ENCODE measurements at places on chromosomes 2 and 18.

GRCh38 chr2:226427538-226428307 lies 371.9 kb downstream of the IRS1 start:
- DNase-seq: no peak

DNA sequence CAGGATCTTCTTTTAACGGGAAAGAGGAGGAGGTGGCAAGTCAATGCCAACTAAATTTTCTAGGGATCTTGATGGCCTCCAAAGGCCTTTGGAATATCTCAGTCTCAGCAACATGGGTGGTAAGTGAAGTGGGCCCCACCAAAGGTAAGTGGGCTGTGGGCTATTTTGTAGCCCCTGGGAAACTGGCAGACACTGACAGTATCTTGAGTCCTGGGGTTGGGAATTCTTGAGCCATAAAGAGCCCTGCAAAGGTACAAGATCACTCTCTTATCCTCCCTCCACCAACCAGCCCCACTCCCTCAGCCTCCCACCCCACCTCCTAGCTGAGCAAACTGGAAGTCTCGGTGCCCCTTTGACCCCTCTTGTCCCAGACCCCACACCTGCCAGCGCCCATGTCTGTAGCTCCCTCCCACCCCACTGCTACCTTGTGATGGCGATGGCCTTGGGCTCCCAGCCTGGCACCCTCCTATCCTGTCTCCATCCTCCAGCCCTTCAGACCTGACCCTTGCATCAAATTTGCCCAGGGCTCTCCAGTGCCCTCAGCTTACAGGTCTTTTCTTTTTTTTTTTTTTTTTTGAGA lies 8.5 kb downstream of the ATP6V1B1 start:
- DNase-seq: no peak

- no peak for DNase-seq
Measured at GRCh38 chr2:72539071-72539552, 286.7 kb downstream of the EXOC6B start.

- DNase-seq: no peak
Measured at GRCh38 chr2:212683346-212684097, 144.9 kb upstream of the ERBB4 start.

- DNase-seq: no peak
Measured at GRCh38 chr2:210863283-210863682, 306.9 kb downstream of the CPS1 start.

GRCh38 chr18:63701952-63702351 lies 808 bp upstream of the SERPINB11 start:
- DNase-seq: no peak

DNA sequence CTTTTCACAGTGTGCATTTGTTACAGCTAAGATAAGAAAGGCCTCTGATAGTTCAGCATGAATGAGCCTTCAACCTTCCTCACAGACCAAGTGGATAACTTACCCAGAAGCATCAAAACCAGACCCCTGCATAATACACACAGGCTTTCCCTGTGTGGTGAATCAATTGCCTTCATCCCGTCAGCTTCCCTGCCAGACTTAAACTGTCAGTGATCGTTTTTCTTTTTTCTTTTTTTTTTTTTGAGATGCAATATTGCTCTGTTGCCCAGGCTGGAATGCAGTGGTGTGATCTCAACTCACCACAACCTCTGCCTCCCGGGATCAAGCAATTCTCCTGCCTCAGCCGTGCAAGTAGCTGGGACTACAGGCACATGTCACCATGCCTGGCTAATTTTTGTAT lies 20.5 kb upstream of the SLC35F5 start:
- DNase-seq: no peak

DNA sequence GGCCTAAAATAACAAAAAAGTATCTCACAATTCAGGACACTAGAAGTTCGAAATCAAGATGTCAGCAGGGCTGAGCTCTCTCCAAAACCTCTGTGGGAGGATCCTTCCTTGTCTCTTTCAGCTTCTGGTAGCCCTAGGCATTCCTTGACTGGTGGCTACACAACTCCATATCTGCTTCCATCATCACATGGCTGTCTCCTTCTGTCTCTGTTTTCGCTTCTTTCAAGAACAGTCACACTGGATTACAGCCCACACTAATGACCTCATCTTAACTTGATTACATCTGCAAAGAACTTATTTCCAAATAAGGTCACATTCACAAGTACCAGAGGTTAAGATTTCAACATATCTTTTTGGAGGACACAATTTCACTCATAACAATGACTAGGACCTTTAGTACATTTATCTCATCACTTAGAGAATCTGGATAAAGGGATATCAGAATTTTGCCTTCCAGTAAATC lies 275.2 kb downstream of the IRS1 start:
- DNase-seq: no peak

DNA sequence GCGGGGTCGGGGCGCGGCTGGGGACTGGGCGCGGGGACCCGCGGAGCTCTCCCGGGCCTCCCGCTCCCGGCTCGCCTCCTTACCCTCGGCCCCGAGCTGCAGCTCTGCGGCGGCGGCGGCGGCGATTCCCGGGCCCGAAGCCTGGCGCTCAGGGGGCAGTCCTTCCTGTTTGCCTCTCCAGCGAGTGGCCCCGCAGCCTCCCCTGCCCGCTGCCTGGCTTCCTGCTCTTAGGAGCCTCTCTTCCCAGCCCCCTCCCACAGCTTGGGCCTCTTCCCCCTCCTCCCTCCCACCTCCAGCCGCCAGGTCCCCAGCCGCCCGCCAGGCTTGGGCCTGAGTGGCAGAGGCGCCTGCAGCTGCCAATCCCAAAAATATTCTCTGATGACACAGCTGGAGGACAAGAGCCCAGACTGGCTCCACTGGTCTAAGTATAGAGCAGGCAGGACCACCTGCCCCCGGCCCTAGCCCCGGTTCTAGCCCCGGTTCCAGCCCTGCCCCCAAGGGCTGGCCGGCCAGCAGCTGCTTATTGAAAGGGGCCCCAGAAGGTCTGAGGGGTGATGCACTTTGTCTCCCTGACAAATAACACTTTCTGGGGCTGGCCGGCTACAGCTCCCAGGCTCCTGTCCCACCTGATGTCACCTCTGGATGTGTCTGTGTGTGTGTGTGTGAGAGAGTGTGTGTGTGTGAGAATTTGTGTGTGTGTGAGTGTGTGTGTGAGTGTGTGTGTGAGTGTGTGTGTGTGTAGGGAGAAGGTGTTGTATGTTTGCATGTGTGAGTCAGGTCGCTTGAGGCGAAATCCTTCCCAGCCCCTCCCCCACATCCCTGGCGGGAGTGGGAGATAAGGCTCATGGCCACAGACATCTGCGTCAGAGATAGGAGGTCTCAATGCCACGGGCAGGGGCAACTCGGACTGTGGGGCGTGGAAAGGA lies at the start of gene OBSL1:
Gene OBSL1, minus strand, starts transcription at position 229 of the 926 bp plus-strand sequence. CDS start 307 bp downstream, outside the sequence.
- DNase-seq: no peak

GRCh38 chr2:151777487-151777886 lies 43.2 kb upstream of the NEB start:
- no peak for DNase-seq

GRCh38 chr2:108776475-108776874 lies 10.1 kb upstream of the CCDC138 start:
- no peak for DNase-seq

DNA sequence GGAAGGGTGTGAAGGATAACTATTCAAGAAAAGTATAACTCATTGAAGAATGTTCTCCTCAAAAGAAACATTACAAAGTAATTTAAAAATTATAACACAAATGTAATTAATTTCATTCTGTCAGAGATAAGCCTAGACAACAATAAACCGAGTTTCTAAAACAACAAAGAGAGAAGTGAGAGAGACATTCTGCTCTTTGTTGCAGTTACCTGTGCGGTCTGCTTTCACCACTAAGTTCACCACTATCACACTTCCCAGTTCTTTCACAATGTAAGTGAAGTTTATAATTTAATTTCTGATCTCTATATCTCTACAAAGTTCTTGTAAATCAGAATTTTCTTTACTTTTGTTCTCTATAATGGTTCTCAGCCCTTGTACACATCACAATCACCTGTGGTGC lies 76.3 kb upstream of the FRZB start:
- no peak for DNase-seq

DNA sequence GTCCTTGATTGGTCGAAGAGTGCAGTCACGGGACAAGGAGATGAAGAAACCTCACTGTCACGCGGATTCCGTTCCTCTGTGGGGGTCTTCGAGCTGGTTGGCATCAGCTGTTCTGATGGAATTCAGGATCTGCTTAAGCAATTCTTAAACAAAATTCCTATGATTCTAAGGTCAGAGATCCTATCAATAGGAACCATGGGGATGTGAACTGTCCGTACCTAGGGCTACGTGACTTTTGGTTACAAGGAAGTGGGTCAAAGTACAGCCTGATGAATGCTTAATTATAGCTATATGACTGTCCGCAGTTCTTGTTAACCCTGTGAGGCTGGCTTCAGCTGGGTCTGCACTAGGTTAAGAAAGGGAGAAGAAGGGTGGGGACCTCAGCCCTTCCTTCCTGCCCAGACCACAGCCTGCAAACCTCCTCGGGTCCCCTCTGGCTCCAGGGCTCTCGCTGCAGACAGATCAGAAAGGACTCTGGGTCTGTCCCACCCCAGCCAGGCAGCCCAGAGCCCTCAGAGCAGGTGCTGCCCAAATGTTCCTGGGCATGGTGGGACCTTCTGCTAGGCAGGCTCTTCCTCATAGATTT lies 44.2 kb upstream of the TAF1B start:
- no peak for DNase-seq

DNA sequence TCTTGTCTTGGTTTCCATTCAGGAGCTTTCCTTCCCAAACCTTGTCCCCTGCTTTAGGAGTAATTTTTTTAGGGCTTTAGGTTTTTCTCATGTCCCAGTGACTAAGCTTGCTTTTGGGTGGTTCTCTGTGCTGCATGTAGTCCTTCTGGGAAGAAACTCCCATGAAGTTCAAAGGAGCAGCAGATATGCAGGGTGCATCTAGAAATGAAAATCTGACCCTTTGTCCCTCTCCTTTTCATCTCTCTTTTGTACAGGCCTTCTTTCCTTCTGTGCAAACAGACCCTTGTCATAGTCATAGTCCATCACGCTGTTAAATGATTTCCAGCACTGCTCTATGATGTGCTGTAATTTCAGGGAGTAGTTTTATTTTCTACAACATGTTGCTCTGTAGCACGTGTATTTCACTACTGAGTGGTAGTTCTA lies 20.4 kb downstream of the FMNL2 start:
- DNase-seq: no peak

GRCh38 chr2:207676827-207677354 lies 34.5 kb upstream of the CCNYL1 start:
- no peak for DNase-seq

- no peak for DNase-seq
Measured at GRCh38 chr2:65634304-65634703, 201.9 kb upstream of the SPRED2 start.

GRCh38 chr18:79912409-79912991 lies 39.0 kb downstream of the SLC66A2 start:
- DNase-seq: peak; percentile 11

Data from stimulated activated CD8-positive, alpha-beta memory T cell treated with anti-CD3 and anti-CD28 coated beads, Interleukin-2, amount 100 ng/mL, for 1 hour (primary cell).